Stomach (tissue), 19 donors: ENCODE measurements at places on chromosomes 13 and 19.

DNA sequence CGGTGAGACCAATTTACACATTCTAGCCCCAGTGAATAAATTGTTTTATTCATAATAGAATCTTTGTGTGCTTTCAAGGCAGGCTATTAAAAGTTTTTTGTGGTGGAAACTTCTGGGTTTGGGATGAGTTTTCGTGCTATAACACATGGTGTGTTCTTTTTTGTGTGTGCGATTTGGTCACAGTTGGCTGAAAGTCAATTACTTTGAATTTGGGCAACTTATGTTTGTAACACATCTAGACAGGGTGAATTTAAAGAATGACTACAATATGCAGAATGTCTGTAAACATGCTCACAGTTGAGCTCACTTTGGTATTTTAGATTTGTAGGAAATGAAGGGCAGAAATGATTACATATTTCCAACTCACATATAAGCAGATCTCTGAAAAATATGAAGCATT, 307.1 kb downstream of the OXGR1 start:
- DNase-seq = no peak

DNA sequence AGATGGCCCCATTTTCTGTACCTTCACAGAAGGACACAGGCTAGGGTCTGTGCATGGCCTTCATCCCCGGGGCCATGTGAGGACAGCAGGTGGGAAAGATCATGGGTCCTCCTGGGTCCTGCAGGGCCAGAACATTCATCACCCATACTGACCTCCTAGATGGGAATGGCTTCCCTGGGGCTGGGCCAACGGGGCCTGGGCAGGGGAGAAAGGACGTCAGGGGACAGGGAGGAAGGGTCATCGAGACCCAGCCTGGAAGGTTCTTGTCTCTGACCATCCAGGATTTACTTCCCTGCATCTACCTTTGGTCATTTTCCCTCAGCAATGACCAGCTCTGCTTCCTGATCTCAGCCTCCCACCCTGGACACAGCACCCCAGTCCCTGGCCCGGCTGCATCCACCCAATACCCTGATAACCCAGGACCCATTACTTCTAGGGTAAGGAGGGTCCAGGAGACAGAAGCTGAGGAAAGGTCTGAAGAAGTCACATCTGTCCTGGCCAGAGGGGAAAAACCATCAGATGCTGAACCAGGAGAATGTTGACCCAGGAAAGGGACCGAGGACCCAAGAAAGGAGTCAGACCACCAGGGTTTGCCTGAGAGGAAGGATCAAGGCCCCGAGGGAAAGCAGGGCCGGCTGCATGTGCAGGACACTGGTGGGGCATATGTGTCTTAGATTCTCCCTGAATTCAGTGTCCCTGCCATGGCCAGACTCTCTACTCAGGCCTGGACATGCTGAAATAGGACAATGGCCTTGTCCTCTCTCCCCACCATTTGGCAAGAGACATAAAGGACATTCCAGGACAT, 7.0 kb upstream of the CEACAM7 start:
- DNase-seq = no peak

GRCh38 chr19:855566-856120, 3.5 kb downstream of the ELANE start:
- DNase-seq = no peak

DNA sequence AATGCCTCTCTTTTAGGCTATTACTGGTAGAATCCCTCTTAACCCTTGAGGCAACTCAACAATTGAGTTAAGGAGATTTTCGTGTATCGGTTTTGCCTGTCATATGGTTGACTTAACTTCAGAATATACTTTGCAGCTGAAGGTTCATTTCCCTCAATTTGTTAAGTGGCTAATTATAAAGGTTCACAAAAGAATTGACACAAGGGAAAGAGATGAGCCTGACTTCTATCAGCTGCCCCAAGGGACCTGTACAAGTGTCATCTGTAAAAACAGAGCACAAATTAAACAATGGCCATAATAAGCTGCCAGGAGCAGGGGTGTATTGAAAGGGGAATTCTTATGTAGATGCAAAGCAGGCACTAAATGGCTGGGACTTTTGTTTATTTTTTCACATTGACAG, 334.8 kb upstream of the OBI1 start:
- DNase-seq = no peak

DNA sequence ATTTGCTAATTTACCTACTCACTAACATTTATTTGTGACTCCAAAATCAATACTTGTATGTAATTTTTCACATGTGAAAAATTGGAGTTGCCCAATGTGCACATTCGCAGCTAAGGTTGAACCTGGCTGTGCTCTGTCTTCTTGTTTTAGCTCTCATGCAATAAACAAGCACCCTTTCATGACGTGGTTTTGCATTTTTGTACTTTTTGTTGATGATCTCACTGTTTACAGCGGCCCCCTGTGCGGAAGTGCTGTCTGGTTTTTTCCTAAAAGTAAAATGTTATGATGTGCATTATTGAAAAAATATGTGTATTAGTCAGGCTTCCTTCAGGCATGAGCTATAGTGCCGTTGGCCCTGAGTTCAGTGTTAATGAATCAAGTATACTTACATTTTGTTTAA, 18.1 kb downstream of the DGKH start:
- DNase-seq = no peak

DNA sequence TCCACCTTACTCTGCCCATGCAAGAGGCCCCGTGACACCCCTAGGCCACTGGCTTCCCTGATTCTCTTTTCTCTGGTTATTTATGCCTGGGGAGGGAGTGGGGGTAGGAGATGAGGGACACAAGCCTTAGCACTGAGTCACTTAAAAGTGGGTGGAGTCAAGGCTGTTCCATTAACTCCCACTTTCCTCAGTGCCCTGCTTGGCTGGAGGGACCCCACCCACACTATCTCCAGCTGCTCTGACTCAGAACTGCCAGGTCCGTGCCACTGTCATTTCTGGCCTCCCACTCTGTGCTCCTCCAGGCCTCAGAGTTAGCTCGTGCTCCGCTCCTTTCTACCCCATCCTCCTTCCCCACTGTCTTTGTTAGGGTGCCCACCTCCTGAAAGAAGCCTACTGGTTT, 113.4 kb upstream of the UQCRFS1 start:
- no peak for DNase-seq

- no peak for DNase-seq
Measured at GRCh38 chr13:72258340-72258981, 391.5 kb upstream of the DACH1 start.

- DNase-seq = no peak
Measured at GRCh38 chr19:44664976-44665375, 6.3 kb upstream of the CEACAM19 start.

DNA sequence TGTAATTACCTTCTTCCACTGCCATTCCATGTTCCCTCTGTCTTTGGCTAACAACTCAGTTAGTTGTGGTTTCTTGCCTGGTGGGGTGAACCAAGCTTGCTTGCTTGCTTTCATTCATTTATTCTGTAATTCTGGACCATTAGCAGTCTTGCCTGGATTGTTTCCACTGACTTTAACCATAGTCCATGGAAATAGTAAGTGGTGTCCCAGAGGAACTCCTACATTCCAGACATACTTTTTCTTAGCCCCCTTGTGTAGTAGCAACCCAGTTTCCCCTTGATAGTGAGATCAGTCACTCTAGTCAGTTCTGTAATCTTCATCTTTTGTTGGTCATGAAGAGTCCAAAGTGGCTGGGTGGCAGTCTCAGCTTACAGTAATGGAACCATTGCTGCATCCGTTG, 23.2 kb downstream of the PDS5B start:
- DNase-seq = no peak

DNA sequence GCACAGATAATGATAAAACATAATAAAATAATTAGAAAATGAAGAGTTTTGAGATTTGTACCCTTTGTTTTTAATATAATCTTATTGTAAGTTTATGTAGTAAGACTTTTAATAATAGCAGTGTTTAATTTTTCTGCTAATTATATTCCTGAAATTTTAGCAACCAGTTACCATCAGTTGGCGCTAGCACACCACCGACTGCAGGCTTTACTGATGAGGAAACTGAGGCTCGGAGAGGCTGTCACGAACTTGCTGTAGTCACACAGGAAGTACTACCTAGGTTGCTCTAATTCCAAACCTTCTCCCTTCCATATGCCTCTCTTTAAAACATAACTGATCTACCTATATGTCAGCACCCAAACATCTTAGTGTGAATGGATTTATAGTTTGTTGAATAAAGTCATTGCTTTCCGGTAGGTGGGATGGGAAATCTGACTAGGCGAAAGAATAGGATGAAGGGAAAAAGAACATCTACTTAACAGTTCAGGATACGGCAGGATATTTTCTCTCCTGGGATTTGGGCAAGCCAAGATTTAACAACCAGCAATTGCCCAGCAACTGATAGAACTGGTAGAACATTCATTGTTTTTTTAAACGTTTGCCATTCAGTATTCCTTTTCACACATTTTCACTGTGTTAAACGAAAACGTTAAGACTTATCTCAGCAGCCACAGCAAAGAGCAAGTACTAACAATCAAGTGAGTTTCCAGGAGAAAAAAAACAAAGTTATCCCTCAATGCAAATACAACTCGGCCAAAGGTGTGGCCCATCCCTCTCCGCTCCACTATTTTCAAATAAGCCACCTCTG, 822 bp upstream of the RFXAP start:
- DNase-seq = peak; percentile 16

GRCh38 chr13:44921931-44922758, 67.1 kb downstream of the NUFIP1 start:
- peak; percentile 72 for DNase-seq

- peak; percentile 52 for DNase-seq
Measured at GRCh38 chr19:11421371-11422098, 2.4 kb upstream of the RGL3 start.

- no peak for DNase-seq
Measured at GRCh38 chr13:51607165-51607564, 22.9 kb downstream of the WDFY2 start.
